NCI-H2029 (cell line): ENCODE measurements at places on chromosomes 6 and 20.

- DNase-seq, result no peak
These were observed 53.8 kb upstream of the MTRF1L start for GRCh38 chr6:153056308-153056707.

- no peak for DNase-seq
These were observed 27.6 kb downstream of the SLC22A23 start for GRCh38 chr6:3429211-3429610.

GRCh38 chr20:51758978-51759544, 9.1 kb downstream of the ATP9A start:
- DNase-seq, result no peak

DNA sequence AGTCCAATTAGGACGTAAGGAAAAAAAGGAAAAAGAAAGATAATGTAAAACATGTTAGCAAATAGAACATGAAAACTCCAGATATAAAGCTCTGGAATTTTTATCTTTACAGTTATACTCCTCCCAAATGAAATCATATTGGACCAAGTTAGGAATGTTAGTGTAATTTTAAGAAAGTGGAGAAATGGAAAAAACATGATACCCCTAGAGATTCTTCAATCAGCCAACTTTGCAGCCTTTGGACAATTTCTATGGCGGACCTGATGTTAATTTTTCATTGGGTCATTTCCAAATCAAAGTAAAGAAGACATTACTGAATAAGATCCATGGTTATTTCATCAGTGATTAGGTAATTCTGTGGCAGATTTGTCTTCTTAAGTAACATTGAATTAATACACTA, 748.7 kb downstream of the RFPL4B start:
- DNase-seq, result no peak

- no peak for DNase-seq
These were observed 23.8 kb upstream of the FBXO9 start for GRCh38 chr6:53041356-53041755.

DNA sequence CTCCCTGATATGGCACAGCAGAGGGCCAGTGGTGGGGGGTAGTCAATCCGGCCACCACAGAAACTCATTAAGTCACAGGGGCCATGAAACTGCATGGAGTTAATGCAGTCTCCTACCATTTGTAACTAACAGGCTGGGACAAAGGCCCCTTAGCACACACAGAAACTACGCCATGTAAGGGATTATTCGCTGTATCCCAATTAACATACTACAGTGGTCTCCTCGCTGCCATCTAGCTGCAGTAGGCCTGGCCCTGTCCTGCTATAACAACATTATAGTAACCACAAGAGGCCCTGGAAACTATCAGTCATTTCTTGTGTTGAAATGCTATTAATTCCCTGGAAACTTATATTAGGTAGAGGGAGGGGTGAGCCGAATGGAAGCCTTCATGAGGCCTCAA, 72.3 kb upstream of the CCN2 start:
- no peak for DNase-seq

DNA sequence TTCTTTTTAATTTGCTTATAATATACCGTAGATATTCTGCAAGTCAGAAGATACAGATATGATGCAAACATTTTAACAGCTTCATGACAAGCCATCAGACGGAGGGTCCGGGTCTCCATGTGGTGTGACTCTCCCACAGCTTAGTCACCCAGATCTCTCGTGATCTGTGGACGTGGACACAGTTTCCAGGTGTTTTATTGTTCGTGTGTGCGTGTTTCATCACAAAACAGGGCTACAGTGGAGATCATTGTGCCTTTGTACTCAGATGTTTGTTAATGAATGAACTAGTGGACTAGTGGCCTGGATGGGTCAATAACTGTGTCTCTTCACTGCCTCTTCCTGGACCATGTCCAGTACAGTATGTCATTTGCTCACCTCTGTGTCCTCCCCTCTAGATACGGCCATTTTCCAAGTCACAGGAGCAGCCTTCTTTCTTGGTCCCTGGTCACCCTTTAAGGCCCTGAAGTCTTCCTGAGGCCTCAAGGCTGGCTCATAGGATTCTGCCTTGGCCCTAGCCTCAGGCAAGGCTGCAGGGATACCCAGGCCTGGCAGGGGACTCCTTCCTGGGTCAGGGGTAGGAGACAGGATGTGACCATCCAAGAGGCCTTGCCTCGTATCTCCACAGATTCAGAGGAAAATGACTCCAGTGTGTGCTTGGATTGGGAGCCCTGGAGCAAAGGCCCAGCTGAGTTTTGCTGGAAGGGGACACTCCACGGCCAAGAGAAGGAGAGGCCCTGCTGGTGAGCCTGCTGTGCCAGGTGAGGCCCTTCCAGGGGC, 4.6 kb downstream of the ADIG start:
- no peak for DNase-seq

GRCh38 chr6:43076464-43077332, 584 bp downstream of the PTK7 start:
- DNase-seq, result no peak

GRCh38 chr6:155364844-155365437, 50.7 kb upstream of the TFB1M start:
- no peak for DNase-seq

DNA sequence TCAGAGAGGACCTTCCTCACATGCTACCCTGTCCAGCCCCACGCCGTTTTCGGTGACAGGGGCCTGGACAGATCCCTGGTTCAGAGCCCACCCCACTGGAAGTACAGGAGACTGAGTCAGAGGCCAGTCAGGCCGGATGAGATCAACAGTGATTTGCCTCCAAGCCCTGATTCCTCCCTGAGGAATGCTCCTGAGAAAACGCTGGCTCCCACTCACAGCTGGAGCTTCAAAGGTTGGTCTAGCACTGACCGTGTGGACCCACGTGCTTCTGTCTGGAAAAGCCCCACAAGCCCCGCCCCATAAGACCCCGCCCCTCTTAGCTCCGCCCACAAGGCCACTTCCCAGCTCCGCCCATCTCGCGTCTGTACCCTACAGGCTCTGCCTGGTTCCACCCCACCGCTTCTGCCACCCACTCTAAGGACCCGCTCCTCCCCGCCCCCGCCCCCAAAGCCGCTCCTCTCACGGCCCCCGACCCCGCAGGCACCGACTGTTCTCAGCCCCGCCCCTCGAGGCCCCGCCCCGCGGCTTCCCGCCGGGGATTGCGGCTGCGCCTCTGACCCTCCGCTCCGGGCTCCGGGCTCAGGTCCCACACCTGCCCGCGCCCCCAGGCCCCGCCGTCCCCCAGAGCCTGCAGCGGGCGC, 64.9 kb upstream of the BHLHE23 start:
- no peak for DNase-seq

- no peak for DNase-seq
These were observed 66.3 kb upstream of the DYNLRB1 start for GRCh38 chr20:34449674-34450592.

GRCh38 chr6:45812922-45813321, 202.7 kb downstream of the CLIC5 start:
- no peak for DNase-seq

GRCh38 chr20:2729251-2729713, 36.7 kb downstream of the EBF4 start:
- no peak for DNase-seq

DNA sequence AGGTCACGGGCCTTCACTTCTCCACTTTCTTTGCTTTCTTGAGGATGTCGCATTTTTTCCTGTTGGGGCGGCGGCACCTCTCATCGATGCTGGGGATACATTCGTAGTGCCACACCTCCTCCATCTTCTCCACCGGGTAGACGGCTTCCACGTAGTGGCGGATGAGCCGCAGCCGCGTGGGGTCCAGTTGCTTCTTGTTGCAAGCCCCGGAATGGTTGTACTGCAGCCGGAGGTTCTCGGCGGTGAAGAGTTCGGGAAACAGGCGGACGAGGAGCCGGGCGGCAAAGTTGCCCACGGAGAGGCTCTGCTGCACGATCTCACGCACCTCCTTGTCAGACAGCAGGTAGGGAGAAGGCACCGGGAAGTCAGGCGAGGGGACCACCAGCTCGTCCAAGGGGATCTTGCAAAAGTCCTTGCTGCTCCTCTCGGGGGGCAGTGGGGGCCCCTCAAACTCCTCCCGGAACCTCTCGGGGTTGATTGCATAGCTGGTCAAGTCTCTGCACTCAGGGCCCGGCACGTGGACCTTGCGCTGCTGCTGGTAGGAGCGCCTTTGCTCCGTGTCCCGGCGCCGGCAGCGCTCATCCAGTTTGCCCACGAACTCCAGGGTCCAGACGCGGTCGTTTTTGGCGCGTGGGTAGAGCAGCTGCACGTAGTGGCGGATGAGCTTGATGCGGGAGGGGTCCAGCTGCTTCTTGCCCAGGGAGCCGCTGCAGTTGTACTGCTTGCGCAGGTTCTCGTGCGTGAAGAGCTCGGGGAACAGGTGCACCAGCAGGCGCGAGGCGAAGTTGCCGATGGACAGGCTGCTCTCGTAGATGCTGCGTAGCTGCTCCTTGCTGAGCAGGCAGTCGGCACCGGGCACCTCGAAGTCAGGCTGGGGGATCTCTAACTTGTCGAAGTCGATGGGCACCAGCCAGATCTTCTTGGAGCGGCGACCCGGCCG, 41.0 kb downstream of the MTRES1 start:
- no peak for DNase-seq

- DNase-seq, result no peak
These were observed 139.2 kb downstream of the LRRC1 start for GRCh38 chr6:53934023-53934422.

- peak; percentile 86 for DNase-seq
These were observed at the start of gene EIF6 for GRCh38 chr20:35284267-35284991. Gene EIF6, minus strand, starts transcription at chr20:35284772. Its CDS starts 285 bp downstream, at chr20:35284487.

DNA sequence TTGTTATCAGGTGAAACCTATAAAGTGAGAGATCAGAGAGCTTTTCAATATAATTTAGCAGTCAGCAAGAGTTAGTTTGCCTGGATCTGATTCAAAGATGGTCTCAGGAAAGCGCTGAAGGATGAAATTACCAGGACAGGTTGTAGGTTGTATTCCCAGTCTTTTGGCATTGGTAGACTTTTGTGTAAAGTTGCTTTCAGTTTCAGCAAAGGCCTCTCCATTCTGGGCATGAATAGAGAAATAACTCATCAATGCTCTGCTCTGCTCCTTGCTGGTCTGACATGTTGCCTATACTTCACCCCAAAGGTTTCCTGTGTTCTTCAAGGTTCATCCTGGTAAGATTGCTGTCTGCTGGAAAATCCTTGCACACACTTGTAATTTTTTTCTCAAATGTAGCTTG, 714.8 kb downstream of the EPM2A start:
- DNase-seq, result no peak

DNA sequence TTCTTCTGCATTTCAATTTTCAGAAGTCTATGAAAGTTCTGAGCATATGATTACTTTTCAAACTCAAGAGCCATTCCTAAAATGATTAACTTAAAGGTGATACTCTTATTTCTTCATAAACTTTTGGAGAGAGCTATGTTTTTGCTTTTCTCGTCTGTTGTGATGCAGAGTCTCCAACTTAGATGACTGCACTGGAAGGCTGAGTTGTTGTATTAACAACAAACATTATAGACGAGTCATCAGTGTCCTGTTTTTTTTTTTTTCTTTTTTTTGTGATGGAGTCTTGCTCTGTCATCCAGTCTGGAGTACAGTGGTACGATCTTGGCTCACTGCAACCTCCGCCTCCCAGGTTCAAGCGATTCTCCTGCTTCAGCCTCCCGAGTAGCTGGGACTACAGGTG, 101.9 kb downstream of the CD109 start:
- no peak for DNase-seq

GRCh38 chr6:52301326-52301725, 16.8 kb upstream of the MCM3 start:
- DNase-seq, result no peak

DNA sequence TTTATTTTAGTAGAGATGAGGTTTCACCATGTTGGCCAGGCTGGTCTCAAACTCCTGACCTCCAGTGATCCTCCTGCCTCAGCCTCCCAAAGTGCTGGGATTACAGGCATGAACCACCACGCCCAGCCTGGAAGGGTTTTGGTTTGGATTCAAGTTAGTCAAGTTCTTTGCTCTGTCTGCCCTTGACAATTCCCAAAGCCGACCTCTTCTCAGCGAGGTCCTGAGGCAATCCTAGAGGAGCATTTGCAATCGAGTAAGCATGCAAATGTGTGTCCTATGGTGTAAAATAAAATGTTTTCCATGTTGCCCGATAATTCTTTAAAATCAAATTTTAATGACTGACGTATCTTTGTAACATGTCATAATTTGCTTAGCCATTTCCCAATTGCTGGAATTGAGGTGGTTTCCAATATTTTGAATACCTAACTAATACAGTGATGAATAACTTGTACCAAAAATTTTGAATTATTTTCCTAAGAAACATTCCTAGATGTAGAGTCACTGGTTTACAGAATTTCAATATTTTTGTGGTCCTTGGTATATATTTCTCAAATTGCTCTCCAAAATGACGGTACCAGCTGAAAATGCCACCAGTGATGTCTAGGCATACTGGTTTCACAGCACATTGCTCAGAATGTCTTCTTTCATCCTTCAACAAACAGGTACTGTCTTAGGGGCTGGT, 38.7 kb downstream of the GTF2H5 start:
- no peak for DNase-seq

GRCh38 chr6:16420337-16420714, 181.9 kb downstream of the GMPR start:
- DNase-seq, result no peak

DNA sequence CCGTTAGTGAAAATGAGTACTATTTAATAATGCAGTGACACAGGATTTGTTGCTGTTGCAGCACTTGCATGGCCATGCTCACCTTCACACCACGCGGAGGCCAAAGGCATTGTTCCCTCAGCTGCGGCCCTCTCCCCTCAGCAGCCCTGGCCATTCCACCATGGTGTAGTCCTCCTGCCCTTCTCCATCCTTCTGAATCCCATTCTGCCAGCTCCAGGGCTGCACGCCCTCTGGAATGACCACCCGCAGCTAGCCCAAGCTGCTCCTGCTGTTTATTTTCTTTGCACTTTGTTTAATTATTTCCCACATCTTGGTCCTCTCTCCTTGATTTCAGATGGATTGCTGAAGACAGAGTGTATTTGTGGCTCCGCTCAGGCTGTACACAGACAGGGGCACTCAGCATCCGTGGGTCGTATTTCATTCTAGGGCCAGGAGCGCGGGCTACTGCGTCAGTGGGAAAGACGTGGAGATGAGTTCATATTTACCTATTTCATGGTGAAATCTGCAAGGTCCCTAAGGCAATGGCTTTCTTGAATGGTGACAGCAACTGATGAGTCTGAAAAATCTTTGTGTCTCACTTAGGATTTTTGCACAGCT, 81.4 kb upstream of the DUSP22 start:
- DNase-seq, result no peak

DNA sequence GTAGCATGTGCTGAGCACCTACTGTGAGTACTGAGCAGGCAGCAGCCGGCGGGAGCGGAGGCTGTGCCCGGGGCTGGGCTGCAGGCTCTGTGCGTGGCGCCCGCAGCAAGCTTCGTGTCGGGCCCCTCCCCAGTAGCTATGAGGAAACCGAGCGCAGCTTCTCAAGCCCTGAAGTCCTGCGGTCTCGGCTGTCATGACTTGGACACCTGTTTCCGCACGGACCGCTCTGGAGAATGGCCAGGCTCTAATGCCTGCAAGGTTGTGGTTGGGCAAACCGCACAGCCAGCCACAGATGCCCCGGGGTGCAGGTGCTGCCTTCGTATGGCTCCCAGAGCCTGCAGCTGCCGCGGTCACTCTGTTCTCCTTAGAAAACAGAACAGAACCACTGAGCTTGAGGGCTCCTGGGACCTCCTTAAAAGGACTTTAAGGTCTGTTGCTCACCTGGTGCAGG, 33.7 kb downstream of the PYGB start:
- peak; percentile 91 for DNase-seq
